ENCODE measurements at places on chromosomes 4 and X.
A peak's percentile ranks its signal among the peaks of the same experiment; 100 is the strongest.

- no peak for DNase-seq
Measured at GRCh38 chr4:123606946-123607542, 210.4 kb downstream of the SPRY1 start.

DNA sequence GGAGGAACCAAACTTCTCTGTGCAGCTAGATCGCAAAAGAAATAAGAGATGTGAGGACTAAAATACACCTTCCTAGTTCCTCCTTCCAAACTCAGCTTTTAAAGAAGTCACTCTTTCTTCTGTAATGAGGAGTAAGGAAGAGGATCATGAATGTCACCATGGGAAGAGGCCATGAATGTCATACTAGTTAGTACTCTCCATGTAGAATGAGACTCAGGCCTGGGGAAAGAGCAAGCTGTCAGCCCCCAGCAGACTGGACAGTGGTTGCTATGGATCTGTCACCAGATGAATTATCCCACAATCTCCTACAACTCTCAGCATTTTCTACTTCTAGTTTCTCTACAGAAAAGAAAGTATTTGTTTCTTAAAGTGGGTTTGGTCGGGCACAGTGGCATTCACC, 57.1 kb upstream of the PRDM8 start:
- no peak for DNase-seq

DNA sequence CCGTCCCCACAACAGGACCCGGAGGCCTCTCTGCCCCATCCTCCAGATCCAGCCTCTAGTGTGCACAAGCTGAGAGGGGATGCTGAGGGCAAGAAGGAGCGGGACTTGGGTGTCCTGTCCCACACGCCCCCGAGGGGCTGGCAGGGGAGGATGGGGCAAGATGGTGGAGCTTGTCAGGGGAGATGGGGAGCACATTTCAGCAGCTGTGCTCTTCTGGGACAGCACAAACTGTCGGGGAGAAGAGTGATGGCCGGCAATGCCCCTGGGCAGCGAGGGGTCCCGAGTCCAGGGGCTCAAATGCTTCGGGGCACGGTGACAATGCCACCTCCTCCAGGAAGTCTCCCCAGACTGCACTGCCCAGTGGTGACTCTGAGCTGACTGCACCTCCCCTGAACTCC, 134.5 kb downstream of the FAM53A start:
- DNase-seq: no peak

- DNase-seq: no peak
Measured at GRCh38 chrX:3990569-3990968, 277.1 kb upstream of the PRKX start.

DNA sequence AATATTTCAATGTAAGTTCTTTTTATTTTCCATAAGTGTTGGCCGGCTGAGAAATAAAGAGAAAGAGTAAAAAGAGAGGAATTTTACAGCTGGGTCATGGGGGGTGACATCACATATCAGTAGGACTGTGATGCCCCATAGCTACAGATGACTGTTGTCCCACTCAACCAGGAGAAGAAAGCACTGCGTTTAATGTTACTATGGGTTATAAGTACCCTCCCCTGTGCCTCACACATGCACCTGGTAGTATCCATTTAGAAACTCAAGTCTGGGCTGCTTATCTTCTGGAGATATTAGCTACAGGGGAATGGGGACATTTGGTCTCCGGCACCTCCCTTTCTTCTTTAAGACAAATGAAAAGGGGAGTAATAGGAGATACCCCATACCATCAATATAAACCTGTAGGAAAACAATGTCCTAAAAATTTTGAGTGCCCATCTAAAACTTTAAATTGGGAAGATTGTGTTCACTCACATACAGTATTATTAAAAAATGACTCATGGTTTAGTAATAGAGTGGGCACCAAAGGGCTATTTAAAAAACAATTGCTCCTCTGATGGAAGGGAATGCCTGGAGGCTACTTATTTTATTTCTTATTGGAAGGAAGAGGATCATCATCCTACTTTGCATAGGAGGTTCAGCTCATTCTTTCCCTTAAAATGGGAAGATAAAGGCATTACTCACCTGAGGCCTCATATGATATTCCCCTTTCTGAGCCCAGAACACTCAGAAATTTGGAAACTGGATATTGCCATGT, 18.2 kb downstream of the UGT2B11 start:
- no peak for DNase-seq

DNA sequence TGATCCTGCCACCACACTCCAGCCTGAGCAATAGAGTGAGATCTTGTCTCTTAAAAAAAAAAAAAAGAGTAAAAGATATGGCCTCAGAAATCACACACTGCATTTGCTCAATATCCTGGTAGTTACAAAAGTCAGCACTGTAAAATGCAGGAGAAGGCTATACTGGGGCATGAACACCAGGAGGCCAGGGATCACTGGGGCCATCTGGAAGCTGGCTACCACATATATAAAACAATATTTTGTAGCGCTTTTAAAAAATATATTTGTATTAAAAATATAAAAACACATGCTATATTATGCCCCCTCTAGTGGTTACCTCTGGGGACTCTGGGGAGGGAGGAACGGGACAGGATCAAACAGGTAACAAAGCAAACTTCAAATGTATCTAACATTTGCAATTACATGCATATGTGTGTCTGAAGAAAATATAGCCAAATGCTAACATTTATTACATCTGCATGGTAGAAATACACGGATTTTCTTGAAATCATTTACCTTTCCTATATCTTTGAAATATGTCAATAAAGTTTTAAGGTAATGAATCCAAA, 4.0 kb downstream of the C4orf46 start:
- no peak for DNase-seq

- peak; percentile 1 for DNase-seq
Measured at GRCh38 chr4:125283707-125284279, 31.0 kb upstream of the FAT4 start.

DNA sequence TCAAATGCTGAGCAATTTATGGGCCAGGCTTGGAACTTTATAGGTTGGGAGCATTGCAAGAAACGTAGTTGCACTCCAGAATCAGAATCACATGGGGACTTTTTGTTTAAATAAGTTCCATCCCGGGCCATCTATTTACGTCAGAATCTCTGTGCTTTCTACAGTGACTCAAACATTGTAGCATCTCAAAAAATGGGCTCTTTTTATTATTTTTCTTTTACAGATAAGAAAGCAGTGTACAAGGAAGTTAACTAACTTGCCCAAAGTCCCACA, 10.2 kb downstream of the CC2D2A start:
- no peak for DNase-seq

- DNase-seq: no peak
Measured at GRCh38 chr4:38242822-38243387, 282.7 kb downstream of the PTTG2 start.

DNA sequence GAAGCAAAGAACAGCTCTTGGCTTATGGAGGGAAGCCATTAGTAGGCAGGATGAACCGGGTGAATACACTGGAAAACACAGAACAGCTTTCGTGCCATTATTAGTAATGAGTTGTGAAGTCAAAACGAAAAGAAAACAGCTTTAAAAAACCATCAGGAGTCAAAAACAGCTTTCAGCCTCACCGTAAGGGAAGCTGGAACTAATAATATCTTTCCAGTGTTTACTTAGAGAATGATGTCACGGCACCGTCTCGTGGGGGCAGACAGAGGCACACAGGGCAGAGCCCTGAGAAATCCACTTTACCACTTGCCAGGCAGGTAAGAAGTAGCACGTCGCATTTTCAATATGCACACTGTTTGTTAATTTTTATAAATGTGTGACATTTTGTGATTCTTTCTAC, 37.9 kb upstream of the HMX1 start:
- DNase-seq: no peak

DNA sequence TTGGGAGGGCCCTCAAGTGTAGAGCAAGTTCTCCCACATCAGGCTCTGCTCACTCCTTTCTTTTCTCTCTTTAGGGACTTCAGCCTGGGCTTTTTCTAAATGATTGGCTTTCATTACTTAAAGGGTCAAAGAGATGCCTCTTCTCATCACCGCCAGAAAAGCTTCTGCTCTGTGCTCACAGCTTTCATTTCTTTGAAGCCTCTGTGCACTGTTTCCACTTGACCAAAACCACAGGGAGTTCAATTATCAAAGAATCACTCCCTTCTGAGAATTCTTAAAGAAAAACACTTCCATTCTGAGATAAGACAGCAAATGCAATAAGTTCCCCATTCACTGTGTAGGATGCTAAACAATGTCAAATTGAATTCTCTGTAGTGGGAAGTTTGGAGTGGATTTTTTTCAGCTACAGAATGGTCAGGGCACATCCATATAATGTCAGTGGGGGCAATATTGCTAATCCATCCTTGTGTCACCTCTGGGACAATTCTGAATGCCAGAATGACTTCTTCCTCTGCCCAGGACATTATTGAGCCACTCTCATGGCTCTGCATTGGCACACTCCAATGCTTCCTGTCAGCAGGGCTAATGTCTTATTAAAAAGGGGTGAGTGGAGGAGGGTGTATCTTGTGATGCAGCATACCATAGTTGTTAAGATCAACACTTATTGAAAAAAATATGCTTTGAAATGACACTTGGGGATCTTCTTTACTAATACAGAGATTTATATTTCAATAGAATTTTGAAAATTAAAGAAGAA, 217.6 kb downstream of the SNCA start:
- no peak for DNase-seq

- no peak for DNase-seq
Measured at GRCh38 chr4:182062458-182062857, 180.7 kb upstream of the TENM3 start.

DNA sequence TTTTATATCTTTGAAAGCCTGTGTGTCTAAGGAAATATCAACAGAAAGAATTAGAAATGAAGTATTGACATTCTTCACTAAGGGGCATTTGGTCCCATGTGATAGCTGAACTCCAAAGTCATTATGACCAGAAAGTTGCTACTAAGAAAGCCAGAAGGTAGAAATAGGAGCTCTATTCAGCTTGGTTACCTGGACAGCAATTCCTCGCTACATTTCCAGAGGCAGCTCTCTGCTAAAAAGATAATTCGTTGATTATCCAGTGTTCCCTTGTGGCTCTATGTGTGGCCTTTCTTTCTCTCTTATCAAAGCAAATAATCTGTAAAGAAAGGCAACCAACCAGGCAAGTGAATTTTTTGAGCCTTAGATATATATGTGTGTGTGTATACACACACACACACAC, 341.3 kb downstream of the ADGRL3 start:
- DNase-seq: no peak

GRCh38 chrX:115564243-115564642, 3.3 kb downstream of the PLS3 start:
- DNase-seq: no peak

GRCh38 chr4:157170321-157170720, 50.2 kb upstream of the GRIA2 start:
- peak; percentile 11 for DNase-seq

GRCh38 chr4:38740303-38740702, 42.5 kb downstream of the TLR10 start:
- DNase-seq: no peak

DNA sequence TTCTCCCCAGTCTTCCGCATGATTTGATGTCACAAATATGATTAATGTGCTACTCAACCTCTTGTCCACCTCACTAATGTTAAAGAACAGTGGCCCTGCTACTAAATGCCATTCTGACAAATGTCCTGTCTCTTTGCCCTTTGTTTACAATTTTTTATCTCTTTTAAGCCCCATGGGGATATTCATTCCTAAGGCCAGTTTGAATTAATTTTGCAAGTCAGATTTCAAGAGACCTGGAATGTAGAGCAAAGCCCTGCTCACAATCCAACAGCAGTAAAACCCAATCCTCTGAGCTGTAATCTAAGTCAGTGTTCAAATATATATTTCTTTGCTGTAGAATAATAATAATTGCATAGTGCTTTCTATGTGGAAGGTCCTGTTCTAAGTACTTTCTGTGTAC, 81.2 kb downstream of the LDB2 start:
- no peak for DNase-seq

GRCh38 chr4:42083816-42084215, 68.6 kb downstream of the BEND4 start:
- no peak for DNase-seq

DNA sequence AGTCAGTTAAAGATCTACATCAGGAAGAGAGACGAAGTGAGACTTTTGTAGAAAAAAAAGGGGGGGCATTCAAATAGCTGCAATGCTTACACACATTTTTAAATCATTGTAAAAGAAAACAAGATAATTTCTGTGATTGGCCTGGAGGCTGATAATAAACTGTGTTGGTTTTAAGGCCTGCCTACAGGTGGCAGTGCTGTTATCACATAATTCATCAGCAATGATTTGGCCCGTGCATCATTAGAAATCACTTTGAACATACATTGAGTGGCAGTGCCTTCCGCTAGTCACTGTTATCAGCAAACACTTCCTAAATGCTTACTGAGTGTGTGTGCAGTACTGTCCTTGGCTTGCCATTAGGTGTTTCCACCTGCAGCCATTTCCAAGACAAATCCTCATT, 831.9 kb downstream of the TRIML1 start:
- DNase-seq: no peak

DNA sequence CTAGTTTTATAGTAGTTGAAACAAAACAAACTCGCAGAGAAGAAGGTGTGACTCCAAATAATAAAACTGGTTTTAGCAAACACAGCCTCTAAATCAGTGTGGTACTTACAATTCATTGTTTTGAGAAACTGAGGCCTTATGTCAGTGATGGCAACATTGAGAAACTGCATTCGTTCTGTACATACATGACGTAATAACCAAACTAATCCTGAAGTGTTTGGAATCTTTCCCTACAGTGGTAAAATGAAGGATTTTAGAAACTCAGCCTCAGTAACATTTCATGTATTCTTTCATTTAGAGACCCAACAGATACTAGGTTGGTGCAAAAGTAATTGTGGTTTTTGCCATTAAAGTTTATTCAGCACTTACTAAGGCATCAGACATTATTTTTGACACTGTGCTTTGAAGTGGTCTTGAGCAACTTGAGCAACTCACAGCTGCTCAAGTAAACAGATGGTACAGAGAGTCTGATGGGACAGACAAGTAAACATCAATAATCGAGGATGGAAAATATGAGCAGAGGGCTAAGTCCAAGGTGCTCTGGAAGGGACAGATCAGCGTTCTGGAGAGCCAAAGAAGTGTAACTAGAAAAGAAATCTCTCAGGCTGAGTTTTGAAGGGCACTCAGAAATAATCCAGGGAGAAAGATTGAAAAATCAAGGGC, 390.8 kb upstream of the BOD1L1 start:
- DNase-seq: no peak
